Activated naive CD4-positive, alpha-beta T cell treated with anti-CD3 and anti-CD28 coated beads for 36 hours (primary cell): ENCODE measurements at places on chromosomes 3 and 15.
A peak's percentile ranks its signal among the peaks of the same experiment; 100 is the strongest.

- DNase-seq, result no peak
These were observed 13.2 kb upstream of the LMCD1 start for GRCh38 chr3:8488411-8488810.

DNA sequence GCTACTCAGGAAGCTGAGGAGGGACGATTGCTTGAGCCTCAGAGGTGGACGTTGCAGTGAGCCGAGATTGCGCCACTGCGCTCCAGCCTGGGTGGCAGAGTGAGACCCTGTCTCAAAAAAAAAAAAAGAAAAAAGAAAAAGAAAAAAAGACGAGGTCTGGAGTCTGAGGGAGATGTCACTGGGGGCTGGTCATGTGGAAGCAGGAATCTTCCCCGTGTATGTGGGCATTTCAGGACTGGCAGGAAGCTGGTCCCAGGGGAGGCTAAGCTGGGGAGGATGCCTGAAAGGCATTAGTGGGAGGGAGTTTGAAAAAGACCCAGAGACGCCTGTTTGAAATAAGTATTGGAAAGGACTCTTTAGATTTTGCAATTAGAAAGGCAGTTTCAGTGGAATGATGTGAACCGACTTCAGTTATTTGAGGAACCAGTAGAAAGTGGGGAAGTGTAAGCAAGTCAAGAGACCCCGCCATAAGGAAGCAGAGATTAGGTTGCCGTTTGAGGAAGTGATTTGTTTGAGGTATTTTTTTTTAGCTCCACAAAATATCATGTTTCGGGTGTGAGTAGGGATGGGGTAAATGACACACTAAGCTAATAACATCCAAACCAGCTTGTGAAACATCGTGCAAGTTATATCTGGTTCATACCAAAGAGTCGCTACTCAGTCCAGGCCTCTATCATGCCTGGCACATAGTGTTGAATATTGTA is 55.5 kb downstream of the ST6GAL1 start:
- DNase-seq, result no peak

GRCh38 chr3:45968706-45969105 is 25.4 kb downstream of the CXCR6 start:
- no peak for DNase-seq

GRCh38 chr3:72520690-72521308 is 327.4 kb downstream of the SHQ1 start:
- peak; percentile 88 for DNase-seq

- DNase-seq, result no peak
These were observed 86.6 kb upstream of the CHD2 start for GRCh38 chr15:92813485-92813884.

GRCh38 chr3:185444329-185444728 is 54.5 kb downstream of the TMEM41A start:
- DNase-seq, result no peak

DNA sequence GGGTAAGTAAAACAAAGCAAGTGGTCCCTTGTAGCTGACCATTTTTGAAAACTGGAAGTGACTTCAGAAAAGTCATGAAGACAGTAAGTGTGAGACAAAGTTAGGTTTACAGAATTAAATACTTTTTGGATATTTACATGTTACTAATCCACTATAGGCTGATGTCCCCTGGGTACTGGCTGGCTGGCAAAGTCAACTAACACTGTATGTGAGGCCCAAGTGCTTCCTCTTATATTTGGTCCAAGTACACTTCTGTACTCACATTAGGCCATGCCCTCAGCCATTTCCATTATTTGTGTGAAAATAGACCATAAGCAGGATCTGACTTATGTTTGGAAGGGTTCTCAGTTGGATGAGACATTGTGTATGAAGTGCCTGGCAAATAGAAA is 5.5 kb upstream of the LEKR1 start:
- DNase-seq, result no peak

DNA sequence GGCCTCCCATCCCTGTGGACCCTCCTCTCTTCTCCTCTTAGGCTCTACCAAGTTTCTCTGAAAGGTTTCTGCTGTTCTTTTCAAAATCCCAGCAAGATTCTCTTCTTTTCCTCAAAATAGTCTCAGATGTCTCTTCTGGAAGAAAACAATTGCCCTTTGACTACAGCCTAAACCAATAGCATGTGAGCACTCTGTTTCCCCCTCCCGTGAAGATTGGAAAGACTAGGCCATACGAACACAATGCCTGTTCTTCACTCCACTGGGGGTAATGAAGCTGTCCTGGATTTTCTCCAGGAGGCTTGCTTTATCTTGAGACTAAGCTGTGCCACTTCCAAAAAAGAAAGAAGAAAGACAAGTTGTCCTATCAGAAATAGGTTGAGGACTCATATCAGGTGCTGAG is 178.7 kb upstream of the MCTP2 start:
- DNase-seq, result no peak

- DNase-seq, result no peak
These were observed 116.7 kb downstream of the NUP210 start for GRCh38 chr3:13303410-13303809.

GRCh38 chr15:67547064-67547463 is 4.6 kb downstream of the MAP2K5 start:
- DNase-seq, result no peak

DNA sequence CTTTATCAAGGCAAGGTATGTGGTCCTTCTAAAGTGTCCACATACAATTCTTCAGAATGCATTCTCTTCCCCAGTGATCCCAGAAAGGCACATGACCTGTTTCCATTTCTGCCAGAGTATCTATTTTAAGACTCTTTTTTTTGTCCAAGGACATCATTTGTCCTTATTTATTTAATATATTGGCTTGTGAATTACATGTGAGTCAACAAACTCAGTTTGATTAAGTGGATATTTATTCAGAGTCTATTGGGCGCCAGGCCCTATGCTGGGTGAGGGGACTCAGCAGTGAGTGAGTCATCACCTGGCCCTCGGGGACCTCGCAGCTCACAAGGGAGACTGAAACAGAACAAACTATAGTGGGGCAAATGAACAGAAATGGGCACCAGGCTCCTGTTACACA is 136.8 kb downstream of the SNRK start:
- DNase-seq, result no peak
